Stimulated activated CD8-positive, alpha-beta memory T cell treated with anti-CD3 and anti-CD28 coated beads, Interleukin-7, amount 100 ng/mL, for 24 hours (primary cell): ENCODE measurements at places on chromosomes 6 and 20.

GRCh38 chr6:41759905-41760579, 12.8 kb upstream of the PGC start:
- DNase-seq = no peak

- DNase-seq = no peak
Measured at GRCh38 chr6:163983679-163984078, 569.2 kb downstream of the QKI start.

GRCh38 chr6:110558575-110558974, 82.2 kb upstream of the SLC22A16 start:
- no peak for DNase-seq

- DNase-seq = no peak
Measured at GRCh38 chr20:35302421-35303335, 10.5 kb upstream of the FAM83C start.

- no peak for DNase-seq
Measured at GRCh38 chr20:59137532-59137931, 26.1 kb upstream of the ZNF831 start.

- no peak for DNase-seq
Measured at GRCh38 chr6:163711615-163712565, 297.4 kb downstream of the QKI start.

DNA sequence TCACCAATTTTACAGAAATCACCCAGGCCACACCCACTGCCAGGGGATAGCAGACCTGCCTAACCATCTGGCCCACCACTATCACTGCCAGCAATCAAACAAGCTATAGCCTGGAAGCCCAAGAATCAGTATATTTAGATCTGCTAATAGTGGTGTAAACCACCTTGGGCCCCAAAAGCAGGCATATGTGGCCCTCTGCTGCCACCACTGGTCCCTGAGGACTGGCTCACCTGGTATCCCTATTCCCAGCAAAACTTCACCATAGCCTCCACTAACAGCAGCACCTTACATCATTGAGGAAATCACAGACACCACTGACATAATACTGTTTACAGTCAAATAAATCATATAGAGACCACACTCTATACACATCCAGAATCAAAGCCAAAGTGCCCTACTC, 880.4 kb upstream of the MAN1A1 start:
- no peak for DNase-seq

DNA sequence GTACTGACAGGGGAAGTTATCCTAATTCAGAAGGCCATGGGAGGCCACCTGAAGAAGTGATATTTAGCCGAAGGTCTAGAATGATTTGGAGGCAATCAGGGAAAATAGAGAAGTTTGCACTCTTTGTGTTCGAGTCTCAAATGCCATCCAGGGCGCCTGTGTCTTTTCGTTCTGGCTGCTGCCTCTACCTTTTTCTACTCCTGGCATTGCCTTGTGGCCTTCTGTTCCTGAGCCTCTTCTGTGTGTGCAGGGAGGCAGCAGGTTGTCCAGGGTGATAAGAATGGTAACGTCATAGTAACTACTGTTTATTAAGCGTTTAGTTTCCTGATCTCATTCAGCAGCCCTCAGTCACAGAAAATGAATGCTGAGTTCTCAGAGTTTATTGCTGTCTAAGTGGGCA, 252.1 kb downstream of the FARS2 start:
- no peak for DNase-seq

- no peak for DNase-seq
Measured at GRCh38 chr20:2459981-2460751, 10.4 kb downstream of the SNRPB start.

GRCh38 chr6:37702314-37702713, 4.6 kb upstream of the MDGA1 start:
- DNase-seq = no peak

DNA sequence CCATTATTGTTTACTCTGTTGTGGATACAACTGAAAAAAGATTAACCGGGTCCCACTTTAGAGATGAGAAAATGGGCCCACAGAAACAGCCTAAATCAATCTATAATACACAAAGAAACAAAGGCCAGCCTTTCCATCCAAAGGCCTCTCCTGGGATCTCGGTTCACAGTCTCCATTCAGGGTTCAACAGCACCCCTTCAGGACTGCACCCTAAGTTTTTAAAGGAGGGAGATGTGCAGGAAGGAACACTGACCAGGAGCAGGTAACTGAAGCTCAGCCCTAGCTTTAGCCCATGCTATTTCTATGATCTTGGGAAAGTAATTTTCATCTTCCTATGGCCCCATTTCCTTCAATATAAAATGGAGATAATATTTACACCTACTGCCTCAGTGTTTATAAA, 147.7 kb downstream of the BTBD9 start:
- DNase-seq = no peak

DNA sequence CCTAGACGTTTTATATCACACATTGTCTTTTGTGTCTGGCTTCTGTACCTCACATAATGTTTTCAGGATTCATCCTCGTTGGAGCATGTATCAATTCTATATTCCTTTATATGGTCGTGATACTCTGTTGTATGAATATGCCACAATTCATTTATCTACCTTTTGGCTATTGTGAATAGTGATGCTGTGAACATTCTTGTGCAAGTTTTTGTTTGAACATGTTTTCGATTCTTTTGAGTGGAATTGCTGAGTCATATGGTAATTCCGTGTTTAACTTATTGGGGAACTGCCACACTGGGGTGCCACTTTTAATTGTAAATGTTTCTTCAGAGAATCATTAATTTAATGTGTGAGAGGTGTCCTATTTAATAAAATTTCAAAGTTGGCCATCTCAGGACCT, 101.2 kb downstream of the SLC35B3 start:
- no peak for DNase-seq
